ENCODE measurements at places on chromosomes 7 and 10. TPM values are rescaled to one million over a fixed set of nuclear protein-coding genes. Genes with fewer than 3 reads are reported as not detected.

DNA sequence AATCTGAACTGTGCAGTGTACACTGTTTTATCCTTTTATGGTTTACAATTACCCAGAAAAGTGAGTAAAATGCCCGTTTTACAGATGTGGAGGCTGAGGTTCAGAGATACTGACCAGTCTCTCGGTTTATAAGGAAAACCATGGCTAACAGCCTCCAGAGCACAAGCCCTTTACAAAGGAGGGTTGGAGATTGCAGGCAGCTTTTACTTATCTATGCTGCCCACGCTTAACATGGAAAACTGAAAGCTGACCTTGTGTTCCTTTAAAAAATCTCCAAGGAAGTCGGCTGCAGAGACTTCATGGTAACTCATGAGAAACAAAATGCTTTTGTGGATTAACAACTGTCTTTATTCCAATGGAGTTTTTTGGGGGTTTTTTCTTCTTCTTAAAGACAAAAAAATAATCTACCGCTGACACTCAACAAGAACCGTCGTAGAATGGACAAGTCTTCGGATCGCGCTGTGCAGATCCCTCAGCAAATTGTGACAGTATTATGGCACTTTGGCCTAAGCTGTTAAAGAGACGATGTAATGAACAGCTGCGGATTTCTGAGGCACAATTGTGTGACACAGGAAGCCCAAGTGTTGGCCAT is 654 bp upstream of the SLF2 start:
- DNase-seq: no peak

Gene ERVW-1
- not detected for total RNA-seq

Gene TMEM130
- total RNA-seq: 4.9 TPM

DNA sequence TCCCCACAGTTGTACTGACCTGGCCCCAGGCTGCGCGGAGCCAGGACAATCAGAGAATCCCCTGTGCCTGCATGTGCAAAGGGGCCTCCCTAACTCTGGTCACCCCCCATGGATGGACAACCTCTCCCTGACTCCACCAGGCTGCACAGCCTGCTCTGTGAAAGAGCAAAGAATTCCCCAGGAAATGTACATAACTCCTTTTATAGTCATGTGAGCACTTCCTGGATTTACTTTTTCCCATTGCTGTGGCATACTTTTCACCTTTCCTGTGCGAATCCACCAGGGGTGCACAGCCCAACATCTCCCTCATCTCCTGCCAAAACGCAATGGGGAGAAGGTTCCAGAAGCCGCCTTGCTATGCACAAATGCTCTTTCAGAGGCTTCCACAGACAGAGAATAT is 27.9 kb downstream of the FGFR2 start:
- DNase-seq: no peak

Gene MRPL43
- total RNA-seq: 35.5 TPM

DNA sequence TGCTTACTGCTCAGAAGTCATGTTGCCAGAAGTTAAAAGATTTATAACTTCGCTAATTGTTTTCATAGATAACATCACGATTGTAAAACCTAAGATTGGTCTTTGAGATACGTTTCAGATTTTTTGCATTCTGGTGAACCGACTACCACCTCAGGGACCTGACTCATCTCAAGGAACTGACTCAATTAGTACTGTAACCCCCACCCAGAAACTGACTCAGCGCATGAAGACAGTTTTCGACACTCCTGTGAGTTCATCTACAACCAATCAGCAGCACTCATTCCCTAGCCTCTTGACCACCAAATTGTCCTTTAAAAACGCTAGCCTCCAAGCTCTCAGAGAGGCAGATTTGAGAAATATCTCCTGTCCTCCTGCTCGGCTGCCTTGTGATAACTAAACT is 72.3 kb downstream of the ELMO1 start:
- DNase-seq: no peak

Gene CEP41
- total RNA-seq: 11.4 TPM

Gene FAM171A1
- 23.6 TPM for total RNA-seq

- no peak for DNase-seq
These were observed 14.4 kb downstream of the RNF216 start for GRCh38 chr7:5767066-5767465.

DNA sequence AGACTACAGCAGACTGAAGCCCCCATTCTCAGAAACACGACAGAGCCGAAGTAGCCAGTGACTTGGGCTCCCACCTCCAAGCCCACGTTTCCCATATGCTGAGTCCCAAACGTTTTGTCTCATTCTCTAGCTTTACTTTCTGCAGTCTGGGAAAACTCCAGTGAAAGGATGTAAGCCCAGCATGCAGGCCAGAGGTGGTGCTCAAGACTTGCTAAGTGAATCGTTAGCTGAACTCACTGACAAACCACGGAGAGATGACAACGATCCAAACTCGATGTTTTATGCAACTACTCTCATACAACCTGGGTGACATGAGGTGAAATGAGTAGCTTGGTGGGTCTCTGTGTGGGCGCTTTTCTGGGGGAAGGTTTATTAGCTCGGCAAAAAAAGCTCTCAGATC is 731.8 kb downstream of the SUGCT start:
- no peak for DNase-seq

DNA sequence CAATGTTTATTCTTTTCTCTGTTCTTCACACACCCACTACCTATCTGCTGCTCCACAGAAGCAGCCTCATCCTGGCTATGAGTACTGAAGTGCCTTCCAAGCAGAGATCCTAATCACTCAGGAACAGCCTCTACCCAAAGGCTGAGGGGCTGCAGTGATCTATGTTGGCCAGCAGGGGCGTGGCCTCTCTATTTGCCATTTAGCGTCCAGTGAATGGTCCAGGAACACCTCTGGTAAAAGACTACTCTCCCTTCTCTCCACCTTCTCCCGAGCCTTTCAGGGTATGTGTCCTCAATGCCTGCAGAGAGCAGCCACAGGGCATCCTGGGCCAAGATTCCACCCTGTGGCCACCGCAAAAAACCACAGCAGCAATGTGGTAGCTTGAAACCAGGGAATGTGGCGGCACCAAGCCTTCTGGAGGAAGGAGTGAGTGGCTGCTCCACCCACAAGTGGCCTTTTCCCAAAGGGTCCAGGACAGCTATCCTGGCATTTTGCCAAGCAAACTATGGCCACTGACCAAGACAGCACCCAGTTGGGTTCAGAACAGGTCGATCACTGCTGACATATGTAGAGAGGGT is 70.9 kb downstream of the SYPL1 start:
- DNase-seq: no peak

DNA sequence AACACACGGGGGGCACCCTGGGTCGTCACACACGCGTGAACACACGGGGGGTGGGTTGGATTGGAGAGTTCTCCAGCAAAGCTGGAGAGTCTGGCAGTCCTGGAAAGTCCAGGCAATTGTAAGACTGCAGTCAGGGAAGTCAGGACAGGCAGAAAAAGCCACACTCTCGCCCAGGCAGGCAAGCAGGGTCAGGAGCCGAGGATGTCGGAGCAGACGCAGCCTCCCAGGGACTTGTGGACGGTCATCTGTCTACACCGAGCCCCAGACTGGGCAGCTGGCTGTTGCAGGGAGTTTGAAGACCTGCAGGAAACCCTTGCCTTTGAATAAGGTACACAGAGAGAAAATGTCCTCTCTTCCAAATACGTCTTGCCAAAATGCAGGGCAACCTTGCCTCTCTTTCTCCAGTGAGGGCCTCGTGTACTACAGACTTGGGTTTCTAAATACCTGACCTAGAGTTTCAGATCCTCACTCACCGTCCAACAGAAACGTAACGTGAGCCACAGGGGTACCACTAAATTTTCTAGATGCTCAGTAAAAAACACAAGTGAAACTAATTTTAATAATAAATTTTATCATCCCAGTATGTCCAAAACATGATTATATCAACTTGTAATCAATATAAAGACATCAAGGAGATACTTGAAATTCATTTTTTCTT is 176.7 kb downstream of the ADARB2 start:
- no peak for DNase-seq

DNA sequence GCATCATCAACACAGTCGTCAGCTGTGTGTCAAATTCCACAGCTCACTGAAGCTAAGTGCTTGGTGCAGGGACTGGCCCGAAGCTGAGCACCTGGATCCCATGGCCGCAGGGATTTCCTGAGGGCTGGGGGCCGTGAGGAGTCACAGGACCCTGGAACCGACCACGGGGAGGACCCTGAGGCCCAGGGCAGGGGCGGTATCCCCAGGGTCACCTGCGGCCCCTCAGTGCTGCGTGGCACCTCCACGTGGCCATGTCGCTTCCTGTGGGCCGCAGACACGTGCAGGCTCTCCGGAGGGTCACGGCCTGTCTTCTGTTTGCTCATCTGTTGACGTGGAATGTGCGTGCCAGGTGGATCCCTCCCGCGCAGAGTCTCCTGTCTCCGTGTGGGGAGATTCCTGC is 53.4 kb downstream of the NKX6-2 start:
- DNase-seq: no peak

DNA sequence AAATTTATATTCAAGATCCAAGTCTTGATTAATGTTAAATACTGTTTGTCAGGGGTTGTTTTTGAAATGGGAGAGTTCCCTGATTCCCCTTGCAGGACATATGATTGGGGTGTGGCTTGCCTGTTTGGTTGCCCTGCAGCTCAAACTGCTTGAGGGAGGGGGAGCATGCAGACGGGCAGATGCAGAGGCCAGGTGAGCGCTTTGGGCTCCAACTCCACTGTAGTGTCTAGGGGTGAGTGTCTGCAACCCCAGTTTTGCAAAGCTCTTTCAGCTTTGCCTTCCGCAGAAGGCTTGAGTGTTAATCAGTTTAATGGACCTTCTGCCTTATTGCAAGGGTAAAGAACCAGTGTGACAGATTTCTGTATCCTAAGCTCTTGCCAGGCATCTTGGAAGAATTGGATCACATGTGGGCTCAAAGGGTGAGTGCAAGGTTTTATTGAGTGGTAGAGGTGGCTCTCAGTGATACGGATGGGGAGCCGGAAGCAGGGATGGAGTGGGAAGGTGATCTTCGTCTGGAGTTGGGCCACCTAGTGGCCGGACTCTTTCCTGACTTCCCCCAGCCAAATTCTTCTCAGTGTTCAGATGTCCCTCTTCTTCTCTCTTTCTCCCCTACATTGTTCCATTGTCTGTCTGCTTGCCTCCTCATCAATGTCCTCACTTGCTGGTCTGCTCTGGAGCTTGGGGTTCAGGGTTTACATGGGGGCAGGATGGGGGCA is 479.7 kb downstream of the ATRNL1 start:
- DNase-seq: no peak

DNA sequence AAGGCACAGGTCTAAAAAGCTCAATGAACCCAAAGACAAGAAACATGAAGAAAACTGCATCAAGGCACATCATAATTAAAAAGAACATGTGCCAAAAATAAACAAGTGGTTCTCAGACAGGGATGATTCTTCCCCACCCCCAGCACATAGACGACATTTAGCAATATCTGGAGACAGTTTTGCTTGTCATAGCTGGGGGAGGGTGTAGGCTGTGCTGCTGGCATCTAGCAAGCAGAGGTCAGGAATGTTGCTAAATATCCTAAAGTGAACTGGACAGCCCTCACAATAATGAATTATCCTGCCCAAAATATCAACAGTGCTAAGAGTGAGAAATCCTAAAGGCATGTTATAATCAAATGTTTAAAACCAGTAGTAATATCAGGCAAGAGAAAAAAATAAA is 122.6 kb downstream of the MICU1 start:
- DNase-seq: no peak

DNA sequence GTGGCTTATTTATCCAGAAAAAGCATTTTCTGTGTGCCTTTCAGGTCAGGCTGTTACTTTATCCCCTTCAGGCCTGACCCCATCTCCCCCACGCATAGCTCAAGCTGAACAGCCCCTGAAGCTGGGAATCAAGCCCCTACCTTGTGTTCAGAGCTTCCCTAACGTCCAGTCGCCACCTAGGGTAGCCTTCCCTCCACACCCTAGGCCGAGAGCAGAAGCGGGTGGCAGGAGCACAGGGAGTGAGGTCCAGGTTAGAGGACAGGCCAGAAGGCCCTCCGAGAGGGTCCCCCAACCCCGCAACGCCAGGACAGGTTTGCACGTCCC is 479 bp upstream of the SEMA4G start:
- DNase-seq: no peak

- DNase-seq: no peak
These were observed 23.7 kb downstream of the CRHR2 start for GRCh38 chr7:30658479-30659074.

- DNase-seq: no peak
These were observed 2.3 kb downstream of the CDH23 start for GRCh38 chr10:71398976-71399375.

DNA sequence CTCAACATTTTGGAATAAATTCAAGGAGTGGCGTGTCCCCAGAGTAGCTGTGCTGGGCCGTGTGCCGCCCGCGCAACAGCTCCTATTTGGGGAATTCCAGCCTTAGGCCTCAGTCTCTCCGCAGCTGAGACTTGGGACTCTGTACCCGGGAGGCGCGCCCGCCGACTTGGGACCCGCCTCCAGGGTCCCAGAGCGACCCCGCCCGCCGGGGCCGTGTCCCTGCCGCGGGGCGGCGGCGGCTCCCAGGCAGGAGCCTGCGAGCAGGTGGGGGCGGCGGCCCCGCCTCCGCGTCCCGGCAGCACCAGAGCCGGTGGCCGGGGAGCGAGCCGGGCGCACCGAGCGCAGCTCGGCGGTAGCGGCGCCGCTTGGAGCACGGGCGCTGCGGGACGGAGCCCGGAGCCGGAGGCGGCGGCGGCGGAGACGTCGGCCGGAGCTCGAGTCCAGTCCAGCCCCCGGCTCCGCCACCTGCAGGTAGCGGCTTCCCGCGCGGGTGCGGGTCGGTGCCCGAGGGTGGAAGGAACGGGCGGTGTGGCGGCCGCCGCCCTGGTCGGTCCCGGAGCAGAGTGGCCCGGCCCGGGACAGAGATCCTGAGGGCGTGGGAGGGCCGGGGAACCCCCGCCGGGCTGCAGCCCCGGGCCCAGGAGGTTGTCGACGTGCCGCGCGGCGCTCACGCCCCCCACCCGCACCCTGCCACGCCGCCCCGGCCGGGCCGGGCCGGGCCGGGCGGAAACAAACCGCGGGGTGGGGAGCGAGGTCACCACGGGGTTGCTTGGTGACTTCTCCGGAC is at the start of gene WIPF3:
Gene WIPF3 (plus strand): TSS at position 301 of the 787 bp plus-strand sequence. CDS start 28,217 bp downstream, outside the sequence.
- peak; percentile 37 for DNase-seq

Gene MYPN
- total RNA-seq: not detected

GRCh38 chr7:42319631-42320030 is 82.6 kb upstream of the GLI3 start:
- no peak for DNase-seq

DNA sequence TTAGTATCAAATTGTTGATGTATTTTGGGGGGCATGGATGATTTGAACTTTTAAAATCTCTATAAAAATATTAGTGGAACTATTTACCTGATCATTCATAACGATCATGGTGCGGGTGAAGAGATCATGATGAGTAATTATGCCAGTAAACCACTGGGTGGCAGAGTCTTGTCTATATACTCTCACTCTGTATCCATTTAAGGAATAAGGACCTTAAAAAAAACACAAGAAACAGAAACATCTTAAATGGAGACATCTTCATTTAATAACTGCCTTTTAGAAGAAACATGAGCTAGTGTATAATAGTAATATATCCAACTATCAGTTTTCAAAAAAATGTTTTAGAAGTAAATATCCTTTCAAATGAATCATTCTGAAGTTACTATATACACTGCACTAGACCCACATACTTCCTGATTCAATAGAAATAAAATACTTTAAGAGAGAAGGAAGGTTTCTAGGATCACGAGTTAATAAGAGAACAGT is 84.0 kb downstream of the NRBF2 start:
- DNase-seq: peak; percentile 16

GRCh38 chr10:1137499-1138163 is 81.4 kb downstream of the WDR37 start:
- no peak for DNase-seq

Gene COL28A1
- 0.82 TPM for total RNA-seq

Data from frontal cortex (tissue), 4 donors.